ENCODE measurements at places on chromosomes 4 and X. TPM values are rescaled to one million over a fixed set of nuclear protein-coding genes. Genes with fewer than 3 reads are reported as not detected.

The GDPD2 gene
- 0.10 TPM for total RNA-seq

The LINC00632 gene
- 4.1 TPM for total RNA-seq

The RPA4 gene
- 0.78 TPM for total RNA-seq

The KLHL34 gene
- 0.26 TPM for total RNA-seq

The HAND2 gene
- total RNA-seq = not detected

The LYAR gene
- 88.3 TPM for total RNA-seq

The MAGEB17 gene
- not detected for total RNA-seq

The WAS gene
- total RNA-seq = 122 TPM

The PABPC1L2A gene
- not detected for total RNA-seq

The CENPE gene
- total RNA-seq = 22.6 TPM

The CLCN3 gene
- total RNA-seq = 29.4 TPM

The NOX1 gene
- total RNA-seq = not detected

DNA sequence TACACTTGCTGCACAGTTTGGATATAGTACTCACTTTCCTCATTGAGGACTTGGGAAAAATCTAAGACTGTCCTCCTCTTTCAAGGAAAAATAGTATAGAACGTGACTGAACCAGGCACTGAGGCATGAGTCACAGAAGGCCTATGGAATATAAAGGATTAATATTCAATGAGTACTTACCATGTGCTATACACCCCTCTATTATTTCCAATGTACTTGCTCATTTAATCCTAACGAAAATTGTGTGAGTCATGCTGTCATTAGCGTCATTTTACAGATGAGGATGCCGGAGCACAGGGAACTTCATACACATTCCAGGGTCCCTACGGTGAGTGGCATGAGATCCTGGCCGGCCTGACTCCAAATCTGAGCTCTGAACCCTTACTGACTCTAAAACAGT lies 2136.2 kb upstream of the TENM3 start:
- no peak overlapping the region for H3K27ac ChIP-seq
- no peaks in the 10 kb centered on the region for H3K36me3 ChIP-seq
- H3K4me1 ChIP-seq = no peaks in the 10 kb centered on the region
- no peaks in the 10 kb centered on the region for H3K27me3 ChIP-seq

- no peak for DNase-seq
- no peaks in the 10 kb centered on the region for H3K36me3 ChIP-seq
- peaks cover 8% of the 10 kb centered on the region for H3K4me1 ChIP-seq
- H3K4me3 ChIP-seq = no peak overlapping the region
- H3K27me3 ChIP-seq = peaks cover 2% of the 10 kb centered on the region
- H3K27ac ChIP-seq = no peak overlapping the region
These were observed 327.7 kb upstream of the RASGEF1B start for GRCh38 chr4:81799371-81799770.

DNA sequence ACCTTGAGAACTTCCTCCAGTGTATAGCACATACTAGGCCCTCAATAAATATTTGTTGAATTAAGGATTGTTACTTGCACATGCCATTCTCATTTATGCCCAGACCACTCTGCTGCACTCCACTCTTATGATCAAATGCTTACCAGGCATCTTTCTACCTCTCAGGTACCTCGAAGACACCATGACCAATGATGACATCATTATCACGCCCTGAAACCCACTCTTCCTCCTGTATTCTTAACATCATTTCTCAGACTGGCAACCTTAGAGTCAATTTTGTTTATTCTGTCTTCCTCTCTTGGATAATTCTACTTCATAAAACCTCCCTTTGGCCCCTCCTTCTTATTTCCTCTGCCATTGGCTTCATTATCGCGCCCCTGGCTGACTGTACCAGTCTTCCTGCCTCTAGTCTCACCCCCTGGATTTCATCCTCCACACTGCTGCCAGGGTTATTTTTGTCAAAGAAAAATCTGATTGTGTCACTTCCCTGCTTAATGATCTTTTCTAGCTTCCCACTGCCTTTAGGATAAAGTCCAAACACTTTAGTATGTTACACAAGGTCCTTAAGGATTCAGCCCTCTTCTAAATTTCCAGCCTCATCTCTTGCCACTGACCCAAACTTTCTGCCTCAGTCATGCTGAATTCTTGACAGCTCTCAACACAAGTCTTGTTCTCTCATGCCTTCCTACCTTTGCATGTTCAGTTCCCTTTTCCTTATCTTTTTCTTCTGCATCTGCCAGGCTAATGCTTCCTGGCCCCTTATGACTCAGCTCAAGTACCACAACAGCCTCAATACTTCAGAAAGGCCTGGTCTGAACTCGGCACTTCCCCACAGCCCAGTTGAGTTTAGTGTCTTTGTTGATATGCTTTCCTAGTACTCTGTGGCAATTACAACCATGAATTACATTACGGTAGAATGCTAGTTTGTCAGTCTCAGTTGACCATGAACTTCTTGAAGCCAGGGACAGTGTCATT lies 45.8 kb downstream of the HDAC8 start:
- H3K4me3 ChIP-seq = no peak overlapping the region
- H3K27ac ChIP-seq = no peak overlapping the region
- no peak for DNase-seq
- H3K4me1 ChIP-seq = peaks cover 13% of the 10 kb centered on the region

DNA sequence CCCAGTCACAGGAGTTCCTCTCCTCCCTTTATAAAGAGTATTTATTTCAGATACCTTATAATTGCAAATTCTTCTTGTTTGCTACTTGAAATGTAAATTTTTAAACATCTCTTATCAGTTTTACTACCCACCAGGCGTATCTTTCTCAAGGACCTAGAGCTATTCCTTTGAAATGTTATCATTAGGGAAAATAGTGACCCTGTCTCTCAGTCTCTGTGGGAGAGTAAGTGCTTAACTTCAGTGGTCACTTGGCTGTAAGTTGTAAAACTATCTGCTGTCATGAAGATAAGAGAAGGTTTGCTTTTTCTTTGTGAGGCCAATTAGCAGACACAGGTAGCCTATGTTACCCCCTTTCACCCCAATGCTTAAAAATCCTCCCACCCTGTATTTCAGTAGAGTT lies 241.6 kb downstream of the TACR3 start:
- H3K4me1 ChIP-seq = no peaks in the 10 kb centered on the region
- no peak overlapping the region for H3K27ac ChIP-seq
- H3K4me3 ChIP-seq = no peak overlapping the region
- H3K27me3 ChIP-seq = no peaks in the 10 kb centered on the region

DNA sequence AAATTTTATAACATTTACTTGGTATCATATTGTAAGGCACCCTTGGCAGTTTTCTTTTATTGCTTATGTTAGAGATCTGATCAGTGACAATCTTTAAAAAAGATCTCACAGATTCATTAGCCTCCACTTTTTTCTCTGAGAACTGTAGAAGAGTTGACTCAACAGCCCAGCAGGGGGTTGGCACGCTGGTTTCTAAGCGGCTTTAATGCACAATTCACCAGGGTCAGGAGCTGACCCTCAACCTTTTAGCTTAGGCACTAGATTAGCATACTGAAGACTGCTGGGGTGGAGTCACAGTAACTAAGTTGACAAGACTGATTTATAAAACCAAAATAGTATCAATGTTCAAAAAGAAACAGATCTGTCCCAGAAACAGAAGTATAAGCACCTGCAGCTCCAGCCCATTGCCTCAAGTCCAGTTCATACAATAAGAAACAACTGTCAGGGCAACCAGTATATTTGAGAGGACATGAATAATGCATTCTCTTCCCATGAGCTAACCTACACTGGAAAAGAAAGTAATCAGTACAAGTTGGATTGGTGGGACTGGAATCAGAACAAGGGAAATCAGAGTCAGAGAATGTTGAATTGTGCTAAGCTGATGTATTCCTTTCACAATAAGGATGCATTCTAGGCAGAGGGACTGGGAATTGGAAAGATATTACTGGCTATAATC lies 77.6 kb downstream of the PDE5A start:
- peaks cover 4% of the 10 kb centered on the region for H3K36me3 ChIP-seq
- DNase-seq = no peak
- H3K27ac ChIP-seq = no peak overlapping the region
- H3K4me1 ChIP-seq = no peaks in the 10 kb centered on the region
- H3K27me3 ChIP-seq = no peaks in the 10 kb centered on the region

GRCh38 chrX:85309717-85310116 lies 65.9 kb downstream of the ZNF711 start:
- H3K4me1 ChIP-seq = no peaks in the 10 kb centered on the region
- H3K4me3 ChIP-seq = no peak overlapping the region
- no peak for DNase-seq
- no peak overlapping the region for H3K27ac ChIP-seq

DNA sequence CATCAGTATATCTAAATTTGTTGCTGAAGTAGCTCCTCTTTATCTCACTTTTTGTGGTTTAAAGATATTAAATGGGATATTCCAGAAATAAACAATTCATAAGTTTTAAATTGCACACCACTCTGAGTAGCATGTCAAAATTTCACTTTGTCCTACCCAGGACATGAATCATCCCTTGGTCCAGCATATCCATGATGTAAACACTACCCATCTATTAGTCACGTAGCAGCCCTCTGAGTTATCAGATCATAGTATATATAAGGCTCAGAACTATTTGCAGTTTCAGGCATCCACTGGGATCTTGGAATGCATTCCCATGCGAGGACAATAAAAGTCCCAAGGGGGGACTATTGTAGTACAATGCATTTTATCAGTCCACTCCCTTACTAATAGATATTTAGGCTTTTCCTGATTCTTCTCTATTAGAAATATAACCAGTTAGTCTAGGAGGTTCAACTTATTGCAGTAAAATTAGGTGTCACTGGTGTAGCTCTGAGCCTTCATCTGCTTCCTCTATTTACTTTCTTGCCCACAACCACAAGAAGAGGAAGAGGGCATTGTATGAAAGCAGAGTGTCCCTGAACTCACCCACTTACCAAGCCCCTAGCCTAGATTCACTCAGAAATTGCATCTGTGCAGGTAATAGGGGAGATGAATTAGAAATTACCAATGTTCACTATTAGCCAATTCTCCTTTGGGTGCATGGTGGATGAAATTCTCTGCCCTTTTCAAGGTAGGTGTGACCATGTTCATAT lies 409.8 kb upstream of the GALNT7 start:
- no peak overlapping the region for H3K27ac ChIP-seq
- H3K36me3 ChIP-seq = no peaks in the 10 kb centered on the region
- H3K27me3 ChIP-seq = no peaks in the 10 kb centered on the region
- no peaks in the 10 kb centered on the region for H3K4me1 ChIP-seq

GRCh38 chr4:183658362-183659028 lies 490 bp downstream of the RWDD4 start:
- H3K27ac ChIP-seq = peak overlapping the region; percentile 96
- H3K36me3 ChIP-seq = peaks cover 15% of the 10 kb centered on the region
- H3K4me3 ChIP-seq = peak overlapping the region; percentile 100
- peaks cover 32% of the 10 kb centered on the region for H3K4me1 ChIP-seq
- no peaks in the 10 kb centered on the region for H3K27me3 ChIP-seq

GRCh38 chr4:84319124-84319523 lies 180.0 kb downstream of the NKX6-1 start:
- H3K27ac ChIP-seq = no peak overlapping the region
- H3K27me3 ChIP-seq = no peaks in the 10 kb centered on the region
- H3K36me3 ChIP-seq = no peaks in the 10 kb centered on the region
- H3K4me1 ChIP-seq = no peaks in the 10 kb centered on the region

- no peaks in the 10 kb centered on the region for H3K36me3 ChIP-seq
- DNase-seq = no peak
- H3K4me3 ChIP-seq = no peak overlapping the region
- no peak overlapping the region for H3K27ac ChIP-seq
- no peaks in the 10 kb centered on the region for H3K27me3 ChIP-seq
These were observed 575 bp downstream of the TREX2 start for GRCh38 chrX:153445106-153445855.

GRCh38 chr4:71974681-71975080 lies 57.1 kb upstream of the NPFFR2 start:
- H3K27me3 ChIP-seq = no peaks in the 10 kb centered on the region
- DNase-seq = no peak
- H3K27ac ChIP-seq = no peak overlapping the region

- peaks cover 59% of the 10 kb centered on the region for H3K27me3 ChIP-seq
- H3K4me3 ChIP-seq = peak overlapping the region; percentile 78
- DNase-seq = no peak
- peaks cover 36% of the 10 kb centered on the region for H3K4me1 ChIP-seq
These were observed 152.0 kb upstream of the SLC4A4 start for GRCh38 chr4:71186566-71187403.

DNA sequence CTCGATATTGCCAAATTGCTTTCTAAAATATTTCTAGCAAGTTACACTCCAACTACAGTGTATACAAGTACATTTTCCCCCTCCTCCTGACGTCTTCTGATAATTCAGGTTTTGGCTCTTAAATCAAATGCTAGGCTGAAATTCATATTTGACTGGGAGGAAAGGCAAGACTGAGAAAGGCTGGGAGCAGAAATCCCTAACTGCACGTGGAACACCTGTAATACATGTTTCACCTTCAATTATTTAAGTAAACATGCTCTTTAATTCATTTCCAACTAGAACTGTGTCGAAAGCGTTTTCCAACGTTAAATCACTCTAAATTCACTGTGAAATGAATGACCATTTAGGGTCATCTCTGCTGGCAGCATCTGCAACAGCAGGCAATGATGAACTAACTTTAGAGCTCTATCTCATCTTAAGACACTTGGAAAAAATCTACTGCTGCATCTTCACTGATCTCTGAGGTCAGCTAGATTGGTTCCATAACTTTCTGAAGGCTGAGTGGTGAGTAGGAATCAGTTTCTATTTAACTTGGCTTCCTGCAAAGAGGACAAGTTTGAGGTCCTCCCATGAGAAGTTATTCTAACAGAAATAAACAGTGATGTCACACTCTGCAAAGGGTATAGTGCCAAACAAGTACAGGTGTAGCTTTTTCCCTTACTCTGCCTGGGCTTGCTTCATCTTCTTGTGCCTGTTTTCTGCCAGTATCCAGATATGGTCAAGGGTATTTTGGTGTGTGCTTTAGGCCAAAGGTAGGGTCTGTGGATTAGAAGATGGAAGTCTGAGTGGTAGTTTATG lies 144.3 kb upstream of the PAK3 start:
- H3K4me3 ChIP-seq = no peak overlapping the region
- no peak for DNase-seq
- H3K36me3 ChIP-seq = no peaks in the 10 kb centered on the region
- peaks cover 2% of the 10 kb centered on the region for H3K27me3 ChIP-seq
- no peak overlapping the region for H3K27ac ChIP-seq
- no peaks in the 10 kb centered on the region for H3K4me1 ChIP-seq

DNA sequence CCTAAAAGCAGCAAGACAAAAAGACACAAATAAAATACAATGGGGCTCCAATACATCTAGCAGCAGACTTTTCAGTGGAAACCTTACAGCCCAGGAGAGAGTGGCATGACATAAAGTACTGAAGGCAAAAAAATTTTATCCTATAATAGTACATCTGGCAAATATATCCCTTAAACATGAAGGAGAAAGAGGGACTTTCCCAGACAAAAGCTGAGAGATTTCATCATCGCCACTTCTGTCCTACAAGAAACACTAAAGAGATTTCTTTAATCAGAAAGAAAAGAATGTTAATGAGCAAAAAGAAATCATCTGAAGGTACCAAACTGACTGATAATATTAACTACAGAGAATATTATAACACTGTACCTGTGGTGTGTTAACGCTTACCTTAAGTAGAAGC lies 86.4 kb downstream of the ANKRD17 start:
- no peak overlapping the region for H3K4me3 ChIP-seq
- H3K27ac ChIP-seq = no peak overlapping the region
- no peaks in the 10 kb centered on the region for H3K27me3 ChIP-seq
- H3K4me1 ChIP-seq = peaks cover 26% of the 10 kb centered on the region
- DNase-seq = no peak
- H3K36me3 ChIP-seq = peaks cover 76% of the 10 kb centered on the region
